ENCODE measurements at places on chromosomes 5 and 9.

DNA sequence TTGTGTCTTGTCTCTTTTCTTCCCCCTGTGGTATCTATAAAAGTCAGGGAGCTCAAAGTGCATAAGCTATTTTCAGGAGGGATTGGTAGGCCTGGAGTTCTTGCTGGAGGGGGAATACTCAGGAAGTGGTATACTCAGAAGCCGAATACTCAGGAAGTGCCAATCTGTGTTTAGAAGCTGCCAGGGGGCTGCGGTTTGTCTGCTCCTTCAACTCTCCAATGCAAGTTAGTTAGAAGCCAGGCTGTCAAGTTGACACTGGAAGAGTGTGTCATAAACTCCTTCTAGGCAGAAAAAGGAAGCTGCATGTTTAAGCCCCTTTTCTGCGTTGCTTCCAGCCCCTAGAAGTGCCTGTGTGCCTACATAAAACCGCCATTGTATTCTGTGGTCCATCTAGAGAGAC lies 366.5 kb downstream of the TAF11L14 start:
- no peak for DNase-seq

DNA sequence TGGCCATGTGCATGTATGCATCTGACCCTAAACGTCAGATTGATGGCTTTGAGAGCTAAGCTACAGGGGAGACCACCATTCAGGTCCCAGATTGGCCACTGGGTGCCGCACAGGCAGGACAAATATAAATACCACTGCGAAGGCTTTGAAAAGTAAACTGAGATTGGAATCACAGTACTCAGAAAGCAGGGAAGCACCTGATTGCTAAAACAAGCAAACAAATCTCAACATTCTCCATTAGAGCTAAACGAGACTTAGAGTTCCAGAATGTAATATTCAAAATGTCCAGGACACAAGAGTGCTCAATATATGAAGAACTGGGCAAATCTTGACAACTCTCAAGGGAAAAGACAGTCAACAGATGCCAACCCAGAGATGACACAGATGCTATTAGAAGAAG lies 61.0 kb upstream of the GFPT2 start:
- no peak for DNase-seq

DNA sequence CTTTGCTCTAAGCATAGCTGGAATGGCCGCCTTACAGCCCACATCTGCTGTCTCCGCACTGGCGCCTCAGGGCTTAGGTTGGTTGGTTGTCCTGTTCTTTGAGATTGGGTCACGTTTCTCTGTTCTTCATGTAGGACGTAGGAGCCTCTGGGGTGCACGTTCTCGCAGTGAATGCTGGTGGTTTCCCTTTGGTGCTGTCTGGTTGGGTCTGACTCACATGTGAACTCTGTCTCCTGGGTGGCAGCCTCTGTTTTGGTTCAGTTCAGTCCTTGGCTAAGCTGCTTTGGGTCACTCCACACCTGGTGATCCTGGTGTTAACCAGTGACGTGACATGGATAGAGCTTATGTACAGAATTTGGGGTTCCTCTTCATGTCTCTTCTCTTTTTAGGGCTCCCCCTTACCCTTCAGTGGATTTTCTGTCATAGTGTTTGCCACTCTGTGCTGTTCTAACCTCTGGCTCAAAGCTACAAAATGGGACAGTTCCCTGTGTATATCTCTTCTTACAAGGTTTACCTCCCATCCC lies 12.6 kb upstream of the LPCAT1 start:
- DNase-seq = no peak

DNA sequence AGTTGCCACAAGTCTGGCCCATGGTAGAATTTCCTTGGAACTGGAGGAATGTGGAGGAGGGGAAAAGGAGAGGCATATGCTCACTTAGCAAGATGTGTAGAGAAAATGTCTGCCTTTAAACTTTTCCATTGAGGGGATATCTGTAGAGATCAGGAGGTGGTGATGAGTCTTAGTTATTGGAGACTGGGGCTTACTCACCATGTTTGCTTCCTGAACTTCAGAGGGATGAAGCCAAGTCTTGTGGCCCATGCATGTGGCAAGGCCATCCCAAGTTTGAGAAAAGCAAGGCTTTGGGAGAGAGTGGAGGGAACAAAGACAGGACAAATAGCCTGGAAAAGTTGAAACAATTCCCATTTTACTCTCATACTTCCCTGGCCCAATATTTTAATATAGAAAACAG lies 124.5 kb downstream of the GDNF start:
- no peak for DNase-seq

DNA sequence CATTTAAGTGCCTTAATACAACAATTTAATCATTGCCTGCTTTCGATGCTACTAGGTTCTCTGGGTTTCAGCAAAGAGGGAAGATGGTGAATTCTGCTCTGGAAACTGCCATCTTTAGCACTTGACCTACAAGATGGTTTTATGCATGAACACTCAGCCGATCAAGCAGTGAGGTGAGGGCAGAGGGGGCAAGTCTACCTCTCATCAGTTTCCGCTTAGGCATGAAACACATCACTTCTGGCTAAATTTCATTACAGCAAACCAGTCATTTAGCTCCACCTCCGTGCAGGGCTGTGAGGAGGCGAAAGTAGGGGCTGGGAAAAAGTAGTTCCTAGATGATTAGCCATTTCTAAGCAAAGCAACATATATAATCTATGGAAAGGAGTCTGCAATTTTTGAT lies 1018.0 kb downstream of the CDH18 start:
- DNase-seq = no peak

DNA sequence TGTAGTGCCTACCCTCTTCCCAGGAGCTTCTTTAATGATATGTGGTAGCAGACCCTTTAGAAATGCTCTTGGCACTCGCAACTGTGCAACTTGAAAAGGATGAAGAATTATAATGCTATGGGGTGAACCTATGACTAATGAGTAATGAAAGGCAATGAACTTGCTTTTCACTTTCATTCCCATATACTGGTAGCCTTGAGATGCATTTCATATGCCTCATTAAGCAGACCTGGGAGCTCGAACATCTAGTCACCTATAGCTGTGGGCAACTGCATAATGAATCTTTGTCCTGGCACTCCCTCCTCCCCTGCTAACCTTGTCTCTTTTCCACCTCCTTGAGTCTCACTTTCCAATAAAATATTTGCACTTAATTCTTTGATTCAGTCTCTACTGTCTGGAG lies 605.9 kb upstream of the DAB2 start:
- DNase-seq = no peak

Data from NCI-H2029 treated with DMSO at 0.1 percent for 48 hours (cell line).